ENCODE measurements at places on chromosomes 2 and 18. TPM values are rescaled to one million over a fixed set of nuclear protein-coding genes. Genes with fewer than 3 reads are reported as not detected.

KATNAL2 gene
- 2.5 TPM for polyA plus RNA-seq

COLEC11 gene
- 2.0 TPM for polyA plus RNA-seq

DNA sequence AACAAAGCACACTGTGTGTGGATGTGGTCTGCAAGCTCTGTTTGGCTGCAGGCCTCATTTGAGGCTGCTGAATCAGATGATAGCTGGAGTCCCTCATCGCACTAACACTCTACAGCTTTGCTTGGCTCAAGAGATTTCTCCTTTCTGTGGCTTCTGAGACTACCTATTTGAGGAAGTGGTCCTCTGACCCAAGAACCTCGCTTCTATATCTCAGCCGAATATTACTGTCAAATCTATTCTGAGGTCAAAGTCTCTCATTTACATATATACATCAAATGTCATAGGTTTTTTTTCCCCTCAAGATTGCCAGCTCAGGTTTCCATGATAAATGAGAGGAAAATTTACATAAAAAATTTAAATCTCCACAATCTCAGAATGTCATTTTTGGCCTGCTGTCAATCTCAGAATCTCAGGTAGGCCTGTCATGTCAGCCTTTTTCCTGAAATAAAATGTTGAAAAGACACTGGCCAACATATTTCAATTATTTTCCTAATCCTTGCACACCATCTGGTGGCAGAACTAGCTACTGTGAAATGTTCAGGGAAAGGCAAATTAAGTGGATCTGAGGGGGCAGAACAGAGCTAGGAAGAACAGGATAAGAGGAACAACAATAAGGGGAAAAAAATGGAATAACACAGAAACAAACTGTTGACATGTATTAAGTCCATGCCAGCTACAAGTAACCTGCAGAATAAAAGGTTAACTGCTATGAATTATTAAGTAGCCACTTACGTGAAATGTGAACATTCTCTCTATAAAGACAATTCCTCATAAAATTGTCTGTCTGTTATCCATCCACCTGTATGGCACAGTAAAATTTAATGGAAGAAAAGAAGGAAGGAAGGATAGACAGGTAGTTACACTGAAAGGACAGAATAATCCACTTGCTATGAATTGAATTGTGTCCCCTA lies 39.3 kb downstream of the AP1S3 start:
- no peaks in the 10 kb centered on the region for H3K36me3 ChIP-seq
- no peaks in the 10 kb centered on the region for H3K27me3 ChIP-seq

GRCh38 chr2:191895195-191895594 lies 48.3 kb upstream of the CAVIN2 start:
- H3K27me3 ChIP-seq: no peaks in the 10 kb centered on the region
- no peak overlapping the region for H3K27ac ChIP-seq
- no peak overlapping the region for H3K4me3 ChIP-seq
- H3K36me3 ChIP-seq: no peaks in the 10 kb centered on the region

GRCh38 chr2:8985561-8986326 lies 17.7 kb downstream of the MBOAT2 start:
- H3K27me3 ChIP-seq: no peaks in the 10 kb centered on the region
- no peak for DNase-seq
- no peaks in the 10 kb centered on the region for H3K4me1 ChIP-seq
- H3K36me3 ChIP-seq: no peaks in the 10 kb centered on the region
- H3K27ac ChIP-seq: no peak overlapping the region
- no peak overlapping the region for H3K4me3 ChIP-seq

GRCh38 chr2:223300326-223300725 lies 248.3 kb downstream of the KCNE4 start:
- no peaks in the 10 kb centered on the region for H3K36me3 ChIP-seq
- no peak for DNase-seq
- no peak overlapping the region for H3K4me3 ChIP-seq
- no peaks in the 10 kb centered on the region for H3K27me3 ChIP-seq
- H3K27ac ChIP-seq: no peak overlapping the region
- no peaks in the 10 kb centered on the region for H3K4me1 ChIP-seq
